ENCODE measurements at places on chromosomes 16 and 17.

GRCh38 chr16:9791556-9791955 is 390.7 kb downstream of the GRIN2A start:
- DNase-seq = no peak

DNA sequence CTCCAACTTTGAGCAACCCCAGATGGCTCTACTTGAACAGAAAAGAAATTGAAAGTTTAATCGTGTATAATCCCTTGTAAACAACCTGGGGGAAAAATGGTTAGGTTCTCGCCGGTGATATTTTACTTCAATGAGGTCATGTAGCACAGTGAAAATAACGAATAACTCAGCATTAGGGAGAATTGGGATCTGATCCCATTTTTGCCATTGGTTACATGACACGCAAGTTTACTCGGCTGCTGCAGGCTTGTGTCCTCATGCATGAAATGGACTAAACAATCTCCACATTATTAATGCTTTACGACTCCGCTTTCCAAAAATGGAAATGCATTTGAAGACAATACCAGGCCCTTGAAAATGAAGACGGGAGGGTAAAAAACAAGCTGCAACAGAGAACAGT is 45.5 kb upstream of the LRRC37A3 start:
- DNase-seq = no peak

DNA sequence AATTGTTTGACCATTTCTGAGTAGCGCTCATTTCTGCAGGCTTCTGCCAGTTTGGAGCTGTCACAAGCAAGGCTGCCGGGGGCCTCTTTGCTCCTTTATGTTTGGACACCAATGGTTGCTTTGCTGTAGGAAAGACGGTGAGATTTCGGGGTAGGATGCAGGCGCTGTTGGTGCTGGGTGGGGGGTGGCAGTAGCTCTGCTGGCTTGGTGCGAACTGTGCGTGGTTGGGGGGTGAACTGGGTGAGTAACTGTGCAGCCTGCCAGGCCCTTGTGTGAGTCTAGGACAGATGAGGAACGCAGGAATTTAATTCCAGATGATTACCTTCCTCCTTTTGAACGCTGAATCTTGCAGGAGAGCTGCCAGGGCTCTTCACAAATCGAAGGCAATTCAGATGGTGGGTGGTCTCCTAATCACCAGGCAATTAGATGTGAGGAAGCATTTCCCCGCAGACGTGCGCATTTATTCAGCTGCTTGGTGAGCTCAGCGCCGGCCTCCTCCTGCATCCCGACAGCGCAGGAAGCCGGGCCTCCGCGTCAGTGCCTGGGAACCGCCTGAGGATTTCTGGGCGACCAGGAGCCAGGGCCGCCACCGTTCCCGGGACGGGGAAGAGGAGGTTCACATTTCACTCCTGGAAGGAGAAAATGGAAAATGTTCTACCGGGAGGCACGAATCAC is 154.4 kb downstream of the FOXL1 start:
- DNase-seq = no peak

GRCh38 chr17:68346448-68346847 is 55.2 kb downstream of the ARSG start:
- no peak for DNase-seq

GRCh38 chr16:61797961-61798507 is 238.2 kb downstream of the CDH8 start:
- no peak for DNase-seq

Measured in GOT3 (cell line).